ENCODE measurements at places on chromosomes 2 and 18. TPM values are rescaled to one million over a fixed set of nuclear protein-coding genes. Genes with fewer than 3 reads are reported as not detected.

Gene RTP5
- 0.63 TPM for total RNA-seq

Gene CTAGE1
- not detected for total RNA-seq

Gene ALK
- total RNA-seq: 2.0 TPM

Gene ANKZF1
- 69.7 TPM for total RNA-seq

DNA sequence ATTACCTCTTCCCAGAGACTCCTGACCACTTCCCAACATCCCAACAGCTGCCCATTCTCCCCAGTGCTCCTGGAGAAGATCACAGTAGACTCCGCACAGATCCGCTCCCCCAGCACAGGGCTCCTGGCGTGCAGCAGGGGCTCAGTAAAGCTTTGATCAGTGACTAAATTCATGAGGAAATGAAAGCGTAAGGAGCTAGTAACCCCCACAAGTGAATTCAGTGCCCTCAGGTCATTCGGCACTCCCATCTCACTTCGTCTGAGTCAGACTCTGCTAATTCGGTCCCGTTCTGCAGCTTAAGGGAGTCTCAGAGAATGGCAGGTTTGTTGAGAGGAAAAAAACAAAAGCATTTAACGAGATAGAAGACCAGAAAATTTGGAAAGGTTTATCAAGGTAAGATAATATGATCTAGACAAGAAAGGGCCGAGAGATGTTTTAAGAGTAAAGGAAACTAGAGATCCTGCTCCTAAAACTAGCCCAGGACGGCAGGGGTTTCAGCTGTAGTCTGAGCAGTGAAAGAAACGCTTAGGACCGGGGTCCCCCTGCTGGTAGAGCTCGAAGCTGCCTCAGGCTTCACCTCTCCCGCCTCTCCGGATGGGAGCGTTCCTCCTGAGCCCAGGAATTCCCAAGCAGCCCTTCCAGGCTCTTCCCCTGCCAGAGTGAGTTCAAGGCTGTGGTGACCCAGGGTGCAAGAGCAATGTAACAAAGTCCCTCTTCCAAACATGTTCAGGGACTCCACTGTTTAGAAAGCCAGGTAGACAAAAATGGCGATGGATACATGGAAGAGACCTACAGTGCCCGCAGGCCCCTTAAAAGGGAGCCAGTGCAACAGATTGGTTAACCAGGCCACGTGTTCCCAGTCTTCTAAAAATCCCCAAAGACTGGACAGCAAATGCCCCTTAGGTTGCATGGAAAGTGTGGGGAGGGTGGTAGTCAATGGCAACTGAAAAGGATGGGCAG lies 127.3 kb downstream of the DNER start:
- H3K4me3 ChIP-seq: peak overlapping the region; percentile 67
- DNase-seq: peak; percentile 20
- H3K36me3 ChIP-seq: no peaks in the 10 kb centered on the region
- peak overlapping the region; percentile 22 for H3K27ac ChIP-seq

DNA sequence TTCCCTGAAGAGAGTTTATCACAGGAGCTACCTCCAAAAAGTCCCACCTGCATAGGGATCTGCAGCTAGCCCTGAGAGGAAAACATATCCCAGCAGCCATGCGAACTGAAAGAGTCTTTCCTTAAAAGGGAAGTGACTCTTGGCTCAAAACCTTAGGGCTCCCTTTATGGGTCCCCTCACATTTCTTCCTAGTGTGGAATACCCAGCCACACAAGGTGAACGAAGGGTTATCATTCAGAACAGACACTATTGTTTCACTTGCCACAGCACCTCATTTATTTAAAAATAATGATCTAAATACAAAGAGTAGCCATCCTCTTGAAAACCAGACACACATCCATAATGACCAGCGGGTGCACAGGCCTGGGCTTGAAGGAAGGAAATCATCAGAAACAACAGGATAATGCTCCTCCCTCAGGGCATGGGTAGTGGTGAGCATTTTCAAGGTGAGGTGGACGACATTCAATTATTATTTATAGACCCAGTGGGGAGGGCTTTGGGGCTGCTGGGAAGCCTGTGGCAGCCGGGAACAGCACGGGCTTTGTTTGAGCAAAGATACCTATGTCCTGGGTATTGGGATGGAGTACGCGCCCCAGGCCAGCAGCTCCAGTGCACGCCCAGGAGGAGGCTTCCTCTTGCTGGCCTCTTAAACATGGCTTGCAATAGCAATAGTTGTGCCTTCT lies 119.0 kb upstream of the ITGA6 start:
- H3K27me3 ChIP-seq: no peaks in the 10 kb centered on the region
- no peaks in the 10 kb centered on the region for H3K36me3 ChIP-seq
- no peak for DNase-seq
- H3K4me1 ChIP-seq: no peaks in the 10 kb centered on the region
- no peak overlapping the region for H3K27ac ChIP-seq

DNA sequence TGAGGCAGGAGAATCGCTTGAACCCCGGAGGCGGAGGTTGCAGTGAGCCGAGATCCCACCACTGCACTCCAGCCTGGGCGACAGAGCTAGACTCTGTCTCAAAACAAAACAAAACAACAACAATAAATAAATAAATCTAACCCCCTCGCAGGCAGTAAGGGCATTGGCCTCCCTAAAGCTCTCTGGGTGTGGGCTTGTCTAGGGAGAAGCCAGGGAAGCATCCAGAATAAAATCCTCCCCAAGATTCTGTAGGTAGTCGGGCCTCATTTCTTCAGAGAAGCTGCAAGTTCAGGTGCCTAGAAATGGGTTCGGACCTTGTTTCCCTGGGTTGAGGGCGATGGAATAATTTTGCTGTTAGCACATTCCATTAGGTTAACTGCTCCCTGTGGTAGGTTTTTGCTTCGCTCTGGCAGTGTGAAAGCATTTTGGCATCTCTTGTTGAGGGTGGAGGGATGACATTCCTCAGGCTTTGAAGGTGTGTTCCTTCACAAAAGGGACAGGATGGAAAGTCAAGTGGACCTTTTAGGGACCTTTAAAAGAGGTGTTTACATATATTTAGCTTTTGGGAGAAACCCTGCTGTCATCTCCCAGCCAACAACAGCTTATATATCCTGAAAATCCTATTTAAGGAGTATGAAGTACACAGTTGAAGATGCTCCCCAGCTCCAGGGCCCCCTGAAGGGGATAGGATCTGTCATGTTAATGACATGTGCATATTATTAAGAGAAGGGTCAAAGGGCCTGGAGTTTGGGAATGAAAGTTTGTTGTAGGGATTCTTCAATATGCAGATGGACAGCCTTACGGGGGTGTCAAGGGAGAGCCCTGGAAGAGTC lies 17.7 kb downstream of the MYCN start:
- no peaks in the 10 kb centered on the region for H3K4me1 ChIP-seq
- H3K4me3 ChIP-seq: no peak overlapping the region
- H3K27ac ChIP-seq: no peak overlapping the region
- H3K27me3 ChIP-seq: no peaks in the 10 kb centered on the region
- DNase-seq: no peak

GRCh38 chr2:24981411-24982136 lies 9.8 kb upstream of the DNAJC27 start:
- no peak overlapping the region for H3K4me3 ChIP-seq
- no peaks in the 10 kb centered on the region for H3K36me3 ChIP-seq
- DNase-seq: no peak
- H3K27ac ChIP-seq: no peak overlapping the region
- H3K4me1 ChIP-seq: no peaks in the 10 kb centered on the region
- H3K27me3 ChIP-seq: no peaks in the 10 kb centered on the region

GRCh38 chr2:42724886-42725285 lies 39.0 kb downstream of the OXER1 start:
- no peak for DNase-seq
- peaks cover 20% of the 10 kb centered on the region for H3K4me1 ChIP-seq
- H3K27ac ChIP-seq: no peak overlapping the region
- no peaks in the 10 kb centered on the region for H3K36me3 ChIP-seq
- H3K4me3 ChIP-seq: no peak overlapping the region

- no peak overlapping the region for H3K27ac ChIP-seq
- no peaks in the 10 kb centered on the region for H3K36me3 ChIP-seq
- DNase-seq: no peak
- no peak overlapping the region for H3K4me3 ChIP-seq
- no peaks in the 10 kb centered on the region for H3K4me1 ChIP-seq
Observed at GRCh38 chr2:161273038-161273760, 35.0 kb upstream of the PSMD14 start.

- H3K27ac ChIP-seq: no peak overlapping the region
- H3K36me3 ChIP-seq: no peaks in the 10 kb centered on the region
- H3K27me3 ChIP-seq: no peaks in the 10 kb centered on the region
- DNase-seq: no peak
- H3K4me3 ChIP-seq: no peak overlapping the region
- no peaks in the 10 kb centered on the region for H3K4me1 ChIP-seq
Observed at GRCh38 chr2:145743011-145743410, 1223.1 kb upstream of the ZEB2 start.

DNA sequence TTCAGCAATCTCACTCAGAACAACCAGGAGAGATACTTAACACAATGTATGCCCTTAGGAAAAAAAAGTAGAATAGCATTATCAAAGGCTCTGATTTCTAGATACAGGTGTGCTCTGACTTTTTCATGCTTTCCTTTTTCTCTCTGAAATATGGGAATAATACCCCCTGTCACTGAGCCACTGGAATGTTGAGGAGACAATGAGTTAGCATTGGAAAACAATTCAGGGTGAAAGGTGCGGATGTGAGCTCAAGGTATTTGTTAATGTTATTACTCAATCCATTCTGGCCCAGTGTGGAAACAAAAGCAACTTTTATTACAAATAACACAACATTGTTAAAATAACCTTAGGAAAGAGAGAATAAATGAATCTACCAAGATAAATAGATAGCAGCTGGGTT lies 228.0 kb downstream of the IKZF2 start:
- H3K4me3 ChIP-seq: no peak overlapping the region
- DNase-seq: no peak
- H3K27me3 ChIP-seq: no peaks in the 10 kb centered on the region
- peaks cover 3% of the 10 kb centered on the region for H3K4me1 ChIP-seq
- H3K36me3 ChIP-seq: no peaks in the 10 kb centered on the region

GRCh38 chr2:96842600-96842999 lies 1.2 kb downstream of the ANKRD23 start:
- no peak for DNase-seq
- H3K4me3 ChIP-seq: no peak overlapping the region
- H3K27ac ChIP-seq: no peak overlapping the region
- H3K4me1 ChIP-seq: peaks cover 10% of the 10 kb centered on the region
- H3K36me3 ChIP-seq: peaks cover 9% of the 10 kb centered on the region

GRCh38 chr18:56186319-56186718 lies 452.1 kb downstream of the TXNL1 start:
- no peaks in the 10 kb centered on the region for H3K4me1 ChIP-seq
- H3K27ac ChIP-seq: no peak overlapping the region
- DNase-seq: no peak
- H3K4me3 ChIP-seq: no peak overlapping the region
- H3K36me3 ChIP-seq: no peaks in the 10 kb centered on the region

GRCh38 chr2:29655391-29656086 lies 265.8 kb downstream of the ALK start:
- H3K4me3 ChIP-seq: no peak overlapping the region
- no peaks in the 10 kb centered on the region for H3K36me3 ChIP-seq
- H3K27me3 ChIP-seq: no peaks in the 10 kb centered on the region
- H3K4me1 ChIP-seq: no peaks in the 10 kb centered on the region
- DNase-seq: no peak

GRCh38 chr2:233476063-233476410 lies 90.5 kb downstream of the USP40 start:
- no peak for DNase-seq
- H3K36me3 ChIP-seq: peaks cover 4% of the 10 kb centered on the region
- no peaks in the 10 kb centered on the region for H3K27me3 ChIP-seq

DNA sequence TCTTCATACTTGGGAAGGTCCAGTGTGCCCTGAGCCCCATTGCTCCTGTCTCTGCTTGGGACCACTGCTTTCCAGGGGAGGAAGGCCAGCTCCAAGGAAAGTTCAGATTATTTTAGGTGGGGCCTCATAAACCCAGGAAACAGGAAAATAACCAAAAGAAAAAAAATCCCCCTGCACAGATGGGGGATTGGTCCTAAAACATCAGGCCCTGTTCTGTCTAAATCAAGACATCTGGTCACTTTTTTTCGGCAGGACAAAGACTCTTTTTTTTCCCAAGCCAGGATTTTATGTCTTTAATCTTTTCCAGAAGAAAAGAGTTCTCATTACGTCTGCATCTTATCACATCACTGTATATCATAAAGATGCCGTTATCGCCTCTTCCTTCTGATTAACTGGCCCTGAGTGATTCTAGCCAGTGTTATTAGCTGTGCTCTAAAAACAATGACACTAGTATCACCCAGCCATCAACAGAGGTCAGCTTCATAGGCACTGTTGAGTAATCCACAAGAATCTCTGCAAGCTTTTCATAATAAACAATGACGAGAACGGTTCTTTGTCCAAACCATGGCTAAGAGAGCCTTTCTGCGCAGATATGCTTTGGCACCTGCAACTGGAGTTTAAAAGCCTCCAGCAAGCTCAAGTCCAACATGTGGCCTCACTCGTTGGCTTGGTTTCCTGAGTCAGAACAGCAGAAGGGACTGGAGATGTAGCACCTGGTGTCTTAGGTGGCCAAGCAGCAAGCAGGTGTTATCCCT lies 138.2 kb downstream of the VAPA start:
- H3K27me3 ChIP-seq: no peaks in the 10 kb centered on the region
- H3K4me3 ChIP-seq: no peak overlapping the region
- no peak overlapping the region for H3K27ac ChIP-seq
- DNase-seq: no peak
- H3K4me1 ChIP-seq: peaks cover 39% of the 10 kb centered on the region
- no peaks in the 10 kb centered on the region for H3K36me3 ChIP-seq

DNA sequence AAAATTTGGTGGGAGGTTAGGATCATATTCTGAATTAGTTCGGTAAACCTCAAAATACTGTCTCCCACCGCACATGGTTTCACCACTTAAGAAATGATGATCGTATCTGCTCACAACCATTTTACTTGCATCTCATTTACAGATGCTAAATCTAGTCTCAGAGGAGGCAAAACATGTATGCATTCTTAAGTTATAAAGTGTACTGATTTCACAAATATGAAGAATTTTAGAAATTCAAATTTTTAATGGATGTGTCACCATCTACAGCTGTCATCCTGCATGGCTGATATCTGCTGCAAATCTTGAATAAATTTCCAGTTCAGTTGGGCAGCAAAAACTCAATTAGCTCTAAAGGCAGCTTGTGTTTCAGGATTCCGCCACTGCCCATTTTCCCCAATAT lies 243.3 kb upstream of the KCNJ3 start:
- no peaks in the 10 kb centered on the region for H3K4me1 ChIP-seq
- no peaks in the 10 kb centered on the region for H3K36me3 ChIP-seq
- H3K4me3 ChIP-seq: peak overlapping the region; percentile 59
- H3K27ac ChIP-seq: no peak overlapping the region

DNA sequence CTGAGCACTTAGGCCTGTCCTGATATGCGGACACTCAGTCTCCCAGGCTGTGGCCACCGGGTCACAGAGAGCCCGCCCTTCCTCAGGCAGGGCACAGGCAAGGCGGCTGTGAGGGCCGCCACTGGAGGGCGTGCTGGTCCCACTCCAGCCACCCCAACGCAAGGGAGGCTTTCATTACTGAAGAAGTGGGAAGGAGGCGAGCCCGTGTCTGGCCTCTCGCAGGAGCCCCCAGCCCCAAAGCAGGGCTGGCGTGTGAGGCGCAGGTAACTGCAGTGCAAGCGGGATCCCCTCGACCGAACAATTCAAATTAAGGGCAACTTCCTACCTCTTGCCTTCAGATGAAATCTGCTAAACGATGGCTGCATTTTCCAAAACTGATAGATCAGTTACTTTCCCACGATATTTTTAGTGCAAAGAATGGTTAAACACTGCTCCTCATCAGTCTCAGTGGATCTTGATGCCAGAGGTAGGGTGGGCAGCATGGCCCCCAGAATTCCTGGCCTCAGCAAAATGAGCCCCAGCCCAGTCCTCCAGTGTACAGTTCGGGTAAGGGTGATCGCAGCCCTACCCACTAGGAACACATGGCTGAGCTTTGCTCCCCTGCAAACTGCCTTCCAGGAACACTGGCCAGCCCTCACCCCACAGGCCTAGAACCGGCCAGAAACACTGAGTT lies 97.2 kb downstream of the SEPTIN10 start:
- no peak for DNase-seq
- H3K4me1 ChIP-seq: peaks cover 7% of the 10 kb centered on the region
- H3K27me3 ChIP-seq: no peaks in the 10 kb centered on the region
- no peaks in the 10 kb centered on the region for H3K36me3 ChIP-seq
